Stomach (tissue), 19 donors: ENCODE measurements at places on chromosomes 2 and 18. TPM values are rescaled to one million over a fixed set of nuclear protein-coding genes. Genes with fewer than 3 reads are reported as not detected.

DNA sequence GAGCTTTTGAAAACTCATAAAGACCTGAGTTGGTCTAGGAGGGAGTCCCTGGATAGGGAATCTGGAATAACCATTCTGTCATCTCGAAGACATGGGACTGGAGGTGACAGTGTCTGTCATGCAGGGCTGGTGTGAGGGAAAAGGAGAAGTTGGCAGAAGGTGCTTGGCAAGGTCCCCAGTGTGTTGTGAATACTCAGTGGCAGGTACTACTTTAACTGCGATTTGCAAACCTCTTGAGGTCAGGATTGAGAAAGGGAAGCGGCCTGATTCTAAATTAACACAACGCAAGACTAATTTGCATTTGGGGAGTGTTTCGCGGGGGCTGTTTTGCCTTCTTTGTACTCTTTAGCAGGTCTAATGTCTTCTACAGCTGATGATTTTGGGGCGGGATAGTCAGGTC is 77.0 kb upstream of the TMEM200C start:
- H3K4me1 ChIP-seq, result no peaks in the 10 kb centered on the region
- H3K27me3 ChIP-seq, result no peaks in the 10 kb centered on the region
- H3K4me3 ChIP-seq, result no peak overlapping the region
- no peak for DNase-seq

The DSC3 gene
- not detected for total RNA-seq

DNA sequence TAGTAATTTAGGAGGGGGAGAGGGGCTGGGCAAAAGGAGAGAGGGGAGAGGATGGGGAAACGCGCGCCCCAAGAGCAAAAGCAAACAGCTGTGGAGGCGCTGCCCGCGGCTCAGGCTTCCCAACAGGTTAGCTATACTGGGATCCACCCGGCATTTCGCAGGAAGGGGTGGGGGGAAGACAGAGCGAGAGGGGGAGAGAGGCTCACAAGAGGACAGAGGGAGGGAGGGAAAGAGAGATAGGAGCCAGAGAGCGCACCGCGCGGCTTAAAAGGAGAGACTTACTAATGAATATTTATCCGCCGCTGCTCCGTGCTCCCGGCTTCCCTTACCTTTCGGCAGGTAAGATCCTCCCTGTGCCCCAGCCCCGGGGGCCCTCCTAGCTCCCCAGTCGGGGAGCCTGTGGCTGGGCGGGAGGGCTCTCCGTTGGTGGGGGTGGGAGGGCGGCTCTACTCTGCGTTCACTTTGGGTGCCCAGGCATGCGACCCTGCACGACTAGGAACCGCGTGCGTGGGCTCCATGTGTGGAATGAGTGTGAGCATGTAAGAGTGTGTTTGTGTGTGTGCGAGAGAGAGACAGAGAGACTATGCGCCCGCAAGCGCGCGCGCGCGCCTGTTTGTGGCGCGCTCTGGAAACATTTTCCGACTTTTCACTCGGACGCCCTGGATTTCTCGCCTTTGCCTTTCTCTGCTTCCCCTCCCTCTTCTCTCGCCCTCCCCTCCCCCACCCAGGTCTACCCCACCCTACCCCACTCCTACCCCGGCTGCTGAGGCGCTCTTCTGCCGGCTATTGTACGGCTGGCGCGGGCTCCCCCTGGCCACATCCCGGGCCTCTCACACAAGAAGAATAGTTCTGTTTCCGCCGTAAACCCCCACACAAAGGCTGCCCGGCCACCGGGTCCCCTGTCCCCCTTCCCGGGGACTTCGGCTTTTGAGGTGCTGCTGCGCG is 7.2 kb upstream of the SIX3 start:
- H3K4me1 ChIP-seq, result peaks cover 72% of the 10 kb centered on the region
- peaks cover 100% of the 10 kb centered on the region for H3K27me3 ChIP-seq
- no peak overlapping the region for H3K4me3 ChIP-seq
- DNase-seq, result no peak

- no peak for DNase-seq
- no peak overlapping the region for H3K27ac ChIP-seq
- H3K4me1 ChIP-seq, result no peaks in the 10 kb centered on the region
- no peak overlapping the region for H3K4me3 ChIP-seq
Observed at GRCh38 chr2:98540536-98540935, 67.8 kb downstream of the COA5 start.

The NDC80 gene
- total RNA-seq, result 1.4 TPM

- DNase-seq, result peak; percentile 70
- H3K4me1 ChIP-seq, result no peaks in the 10 kb centered on the region
- H3K36me3 ChIP-seq, result no peaks in the 10 kb centered on the region
- peak overlapping the region; percentile 14 for H3K4me3 ChIP-seq
Observed at GRCh38 chr2:37982147-37982582, 57.1 kb downstream of the RMDN2 start.

DNA sequence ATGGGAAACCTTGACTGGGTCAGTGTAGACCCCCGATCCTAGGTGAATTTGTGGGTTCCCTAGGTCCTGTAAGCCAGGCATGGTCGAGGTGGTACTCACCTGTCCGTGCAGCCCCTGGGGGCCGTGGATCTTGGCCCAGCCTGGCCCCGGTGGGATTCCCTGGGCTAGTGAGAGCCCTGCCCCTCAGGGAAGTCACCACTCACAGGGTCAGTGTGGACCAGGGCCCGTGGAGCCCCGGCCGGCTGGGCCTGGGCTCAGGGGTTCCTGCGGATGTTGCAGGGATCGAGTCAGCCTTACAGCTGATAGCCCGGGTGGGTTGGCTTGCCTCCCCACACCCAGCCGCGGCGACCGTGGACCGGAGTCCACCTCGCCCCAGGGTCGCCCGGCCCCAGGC is 528 bp downstream of the ATG9A start:
- peak overlapping the region; percentile 96 for H3K27ac ChIP-seq
- peaks cover 38% of the 10 kb centered on the region for H3K36me3 ChIP-seq
- peaks cover 39% of the 10 kb centered on the region for H3K4me1 ChIP-seq
- H3K27me3 ChIP-seq, result no peaks in the 10 kb centered on the region

- no peak overlapping the region for H3K4me3 ChIP-seq
- H3K27me3 ChIP-seq, result no peaks in the 10 kb centered on the region
- no peak for DNase-seq
- H3K27ac ChIP-seq, result peak overlapping the region; percentile 71
- H3K36me3 ChIP-seq, result no peaks in the 10 kb centered on the region
Observed at GRCh38 chr2:11368059-11368572, 23.7 kb upstream of the ROCK2 start.

DNA sequence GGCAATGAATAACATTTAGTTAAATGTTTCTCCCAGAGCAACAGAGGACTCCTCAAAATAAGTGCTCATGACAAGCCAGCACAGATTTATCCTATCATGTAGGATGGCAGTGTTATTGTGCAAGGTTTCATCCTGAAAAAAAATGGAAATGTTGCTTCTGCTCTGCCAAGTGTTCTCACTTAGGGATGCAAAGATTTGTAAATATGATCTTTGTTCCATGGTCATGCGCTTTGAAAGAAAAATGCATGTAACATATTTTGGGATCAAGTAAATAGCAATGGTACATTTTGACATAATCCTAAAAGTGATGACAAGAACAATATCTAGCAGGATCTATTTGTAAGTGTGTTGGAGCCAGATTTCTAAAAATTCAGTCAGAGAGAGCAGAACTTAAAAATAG is 229.5 kb upstream of the CCDC150 start:
- no peak overlapping the region for H3K27ac ChIP-seq
- H3K27me3 ChIP-seq, result no peaks in the 10 kb centered on the region
- H3K4me3 ChIP-seq, result no peak overlapping the region
- no peak for DNase-seq
- H3K36me3 ChIP-seq, result no peaks in the 10 kb centered on the region
- no peaks in the 10 kb centered on the region for H3K4me1 ChIP-seq
